ENCODE measurements at places on chromosomes 13 and 19.

DNA sequence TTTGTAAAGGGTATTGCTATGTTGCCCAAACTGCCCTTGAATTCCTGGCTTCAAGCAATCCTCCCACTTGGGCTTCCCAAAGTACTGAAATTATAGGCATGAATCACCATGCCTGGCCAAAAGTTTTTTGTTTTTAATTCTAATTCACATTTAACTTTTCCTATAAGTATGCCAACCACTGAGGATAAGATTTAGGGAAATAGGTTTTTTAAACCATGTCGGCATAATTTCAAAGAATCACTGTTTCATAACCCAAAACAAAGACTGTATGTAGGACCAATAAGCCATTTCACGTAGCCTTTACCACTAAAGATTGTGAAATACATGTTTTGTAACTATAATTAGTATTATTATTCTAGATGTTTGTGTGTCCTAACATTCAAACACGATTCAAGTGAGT lies 8.2 kb downstream of the ZDHHC20 start:
- DNase-seq, result no peak

GRCh38 chr19:28899703-28900102 lies 313.2 kb downstream of the UQCRFS1 start:
- DNase-seq, result no peak

GRCh38 chr19:16002406-16003384 lies 53.9 kb downstream of the OR10H4 start:
- DNase-seq, result no peak

- DNase-seq, result no peak
These were observed 1759.9 kb upstream of the PCDH20 start for GRCh38 chr13:63175536-63175935.

DNA sequence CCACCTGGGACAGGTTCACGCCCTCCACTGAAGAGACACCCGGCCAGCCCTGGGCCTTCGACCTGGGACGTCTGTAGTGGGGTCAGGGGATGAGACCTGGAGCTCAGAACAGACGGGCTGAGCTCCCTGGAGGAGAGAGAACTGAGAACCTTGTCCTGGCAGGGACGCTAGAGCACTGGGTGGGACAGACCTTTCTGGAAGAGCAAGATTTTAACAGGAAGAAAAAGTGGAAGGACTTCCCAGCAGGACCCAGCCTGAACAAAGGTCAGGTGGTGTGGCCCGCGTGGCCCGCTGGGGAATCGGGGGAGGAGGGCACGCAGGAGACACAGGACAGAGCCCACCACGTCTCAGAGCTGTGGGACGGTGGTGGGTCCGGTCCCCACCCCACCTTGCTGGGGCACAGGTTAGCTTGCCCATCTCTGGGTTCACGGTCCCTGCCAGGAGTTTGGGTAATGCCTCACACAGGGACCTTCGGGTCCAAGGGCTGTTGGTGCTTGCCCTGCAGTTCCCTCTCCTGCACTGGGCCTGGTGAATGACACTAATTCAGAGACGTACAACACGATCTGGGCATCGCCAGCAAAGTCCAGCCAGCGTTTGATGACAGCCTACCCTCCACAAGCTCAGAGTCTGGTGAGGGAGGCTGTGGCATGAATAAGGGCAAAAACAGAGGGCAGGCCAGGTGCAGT lies 1.2 kb upstream of the EFNA2 start:
- no peak for DNase-seq

DNA sequence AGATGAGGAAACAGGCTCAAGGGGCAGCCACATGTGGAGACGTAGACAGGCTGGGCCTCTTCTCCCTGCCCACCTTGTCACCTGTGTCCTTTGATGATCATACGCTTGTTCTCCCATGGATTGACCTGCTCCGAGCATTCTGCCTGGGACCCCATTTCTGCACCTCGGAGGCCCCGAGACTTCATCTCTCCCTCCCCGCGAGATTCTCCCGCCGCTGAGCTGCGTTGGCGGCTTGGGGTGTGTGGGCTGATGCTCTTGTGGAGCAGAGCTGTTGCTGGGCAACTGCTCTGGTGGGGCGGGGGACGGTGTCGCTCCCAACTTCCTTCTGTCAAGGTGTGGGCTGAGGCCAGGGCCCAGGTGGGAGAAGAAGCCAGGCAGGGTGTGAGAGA lies 22.1 kb downstream of the MAST3 start:
- DNase-seq, result no peak

DNA sequence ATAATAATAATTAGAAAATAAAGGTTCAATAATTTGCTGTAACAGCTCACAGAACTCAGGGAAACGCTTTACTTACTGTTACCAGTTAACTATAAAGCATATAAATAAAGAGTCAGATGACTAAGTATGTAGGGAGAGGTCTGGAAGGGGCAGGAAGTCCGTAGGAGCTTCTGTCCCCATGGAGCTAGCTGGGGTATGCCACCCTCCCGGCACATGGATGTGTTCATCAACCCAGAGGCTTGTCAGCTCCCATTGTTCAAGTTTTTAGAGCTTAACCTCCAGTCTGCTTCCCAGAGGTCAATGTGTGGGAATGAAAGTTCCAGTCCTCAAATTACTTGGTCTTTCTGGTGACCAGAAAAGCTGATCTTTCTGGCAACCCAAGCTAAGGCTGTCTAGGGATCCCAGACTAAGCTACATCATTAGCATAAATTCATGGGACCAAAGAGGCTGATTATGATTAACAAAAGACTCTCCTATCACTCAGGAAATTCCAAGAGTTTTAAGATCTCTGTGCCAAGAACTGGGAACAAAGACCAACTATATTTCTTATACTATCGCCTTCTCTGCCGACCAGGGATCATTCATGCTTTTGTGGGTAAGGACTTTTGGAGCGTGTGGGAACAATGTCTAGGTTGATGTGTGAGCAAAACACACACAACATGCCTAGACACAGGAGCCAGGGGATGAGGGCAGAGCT lies 31.7 kb upstream of the ZNF507 start:
- DNase-seq, result no peak

GRCh38 chr19:2342656-2343288 lies 14.3 kb downstream of the SPPL2B start:
- DNase-seq, result no peak

DNA sequence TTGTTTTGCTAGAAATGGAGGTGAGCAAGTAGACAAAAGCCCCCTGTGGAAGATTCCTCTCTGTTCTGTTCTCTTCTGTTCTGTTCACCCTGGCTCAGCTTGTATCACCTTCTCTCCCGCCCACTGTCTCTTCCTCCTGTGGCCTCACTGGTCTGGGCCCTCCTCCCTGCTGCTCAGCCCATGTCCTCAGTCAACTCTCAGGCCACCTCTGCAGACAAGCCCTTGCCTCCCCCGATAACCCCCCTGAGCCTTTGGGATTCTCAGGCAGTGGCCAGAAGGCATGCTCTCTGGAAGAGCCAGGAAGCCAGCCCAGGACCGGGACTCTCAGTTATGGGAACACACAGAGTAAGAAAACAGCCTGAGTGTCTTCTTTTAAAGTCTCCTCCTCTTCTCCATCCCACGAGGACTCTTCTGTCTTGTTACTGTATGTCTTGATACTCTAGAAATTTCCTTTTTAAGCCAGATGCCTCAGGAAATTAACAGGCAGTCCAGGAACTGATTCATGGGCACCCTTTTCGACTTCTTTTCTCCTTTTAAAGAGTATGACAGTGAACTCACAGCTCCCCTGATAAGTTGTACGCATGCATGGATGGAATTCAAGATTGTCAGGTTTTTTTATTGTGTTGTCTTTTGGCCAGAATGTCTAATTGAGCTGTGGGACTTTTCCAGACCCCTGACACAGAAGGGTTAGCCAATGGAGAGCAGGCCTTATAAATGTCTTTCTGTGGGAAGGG lies 33.7 kb downstream of the SHISA2 start:
- DNase-seq, result no peak

DNA sequence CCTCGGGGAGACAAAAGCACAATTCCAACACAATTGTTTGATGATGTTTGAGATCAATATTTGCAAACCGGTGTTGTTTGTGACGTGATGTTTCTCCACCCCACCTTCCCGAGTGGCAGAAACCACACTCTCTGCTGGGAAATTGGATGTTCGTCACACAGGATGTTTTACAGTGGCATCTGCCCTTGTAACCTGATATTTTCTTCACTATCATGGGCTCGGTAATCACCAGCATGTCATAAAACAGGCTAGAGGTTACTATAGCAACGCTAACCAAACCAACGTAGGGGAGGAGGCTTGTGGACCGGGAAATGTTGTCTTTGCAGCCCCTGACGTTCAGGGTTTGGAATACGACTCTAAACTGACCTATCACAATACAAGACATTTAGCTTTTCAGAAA lies 454.5 kb downstream of the IRS2 start:
- DNase-seq, result no peak

DNA sequence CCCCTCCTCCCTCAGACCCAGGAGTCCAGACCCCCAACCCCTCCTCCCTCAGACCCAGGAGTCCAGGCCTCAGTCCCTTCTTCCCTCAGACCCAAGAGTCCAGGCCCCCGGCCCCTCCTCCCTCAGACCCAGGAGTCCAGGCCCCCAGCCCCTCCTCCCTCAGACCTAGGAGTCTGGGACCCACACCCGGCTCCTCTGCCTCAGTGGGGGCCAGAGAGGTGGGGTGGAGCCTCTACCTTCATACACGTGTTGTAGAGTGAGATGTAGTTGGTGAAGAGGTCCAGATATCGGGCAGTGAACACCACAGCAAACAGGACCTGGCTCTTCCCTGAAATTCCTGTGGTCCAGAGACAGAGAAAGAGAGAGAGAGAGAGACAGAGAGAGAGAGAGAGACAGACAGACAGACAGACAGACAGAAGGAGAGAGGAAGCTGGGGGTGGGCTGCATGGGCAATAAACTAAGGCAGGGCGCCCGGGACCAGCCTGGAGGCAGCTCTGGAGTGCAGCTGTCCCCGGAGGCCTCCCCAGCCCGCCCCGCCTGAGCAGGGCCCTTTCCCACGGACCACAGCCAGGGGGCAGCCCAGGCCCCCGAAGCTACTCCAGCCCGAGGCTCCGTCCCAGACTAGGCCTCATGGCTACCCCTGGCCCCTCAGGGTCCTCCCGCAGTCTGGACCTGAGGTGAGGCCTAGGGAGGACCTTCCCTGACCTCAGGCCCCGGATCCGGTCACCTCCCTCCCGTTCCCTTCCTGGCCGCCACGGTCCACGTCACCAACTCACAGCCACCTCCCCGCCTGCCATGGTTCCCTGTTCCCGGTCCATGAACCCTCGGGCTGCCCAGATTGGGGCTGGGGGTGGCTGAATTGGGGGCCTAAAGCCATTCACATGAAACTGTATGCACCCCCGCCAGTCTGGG lies 907 bp downstream of the KDELR1 start:
- peak; percentile 67 for DNase-seq

DNA sequence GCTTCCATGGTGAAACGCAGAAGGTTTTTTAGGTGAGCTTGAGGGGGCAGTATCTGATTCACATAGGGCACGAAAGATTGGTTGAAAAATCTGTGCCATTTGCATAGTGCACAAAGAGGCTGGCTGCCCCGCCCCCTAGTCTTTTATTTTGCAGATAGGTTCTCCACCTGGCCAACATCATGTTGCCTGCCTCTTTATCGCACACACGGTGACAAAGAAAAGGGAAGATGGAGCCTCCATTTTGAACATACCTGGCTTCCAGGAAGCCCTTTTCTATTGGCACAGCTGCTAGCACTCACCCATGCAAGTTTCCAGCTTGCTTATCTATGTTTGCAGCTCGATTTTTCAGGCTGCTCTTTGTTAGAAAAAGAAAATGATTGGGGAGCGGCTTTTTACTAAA lies 316.2 kb upstream of the KLHL1 start:
- DNase-seq, result no peak

DNA sequence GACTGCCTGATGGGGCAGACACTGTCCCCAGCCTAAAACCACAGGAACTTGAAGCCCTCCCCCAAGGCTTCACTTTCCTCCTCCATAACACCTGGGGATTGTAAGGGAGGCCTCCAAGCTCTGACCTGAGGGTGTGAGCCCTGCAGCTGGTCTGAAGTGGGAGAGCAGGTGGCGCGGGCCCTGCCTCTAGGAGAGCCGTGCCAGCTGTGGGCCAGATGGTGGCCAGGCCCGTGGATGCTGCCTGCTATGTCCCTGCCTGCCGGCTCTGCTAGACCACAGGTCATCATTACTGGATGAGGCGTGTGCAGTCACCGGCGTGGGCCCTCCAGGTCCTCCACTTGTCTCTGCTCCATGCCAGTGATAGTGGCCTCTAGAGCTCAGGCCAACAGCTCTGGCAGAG lies 3.5 kb upstream of the KLHL26 start:
- DNase-seq, result no peak

- DNase-seq, result no peak
These were observed 23.3 kb upstream of the GGACT start for GRCh38 chr13:100611678-100612492.

- DNase-seq, result no peak
These were observed 76.6 kb downstream of the ZIC5 start for GRCh38 chr13:99894840-99895443.

- DNase-seq, result peak; percentile 16
These were observed 133.9 kb downstream of the AKAP11 start for GRCh38 chr13:42405665-42406390.

GRCh38 chr13:34857558-34858325 lies 84.3 kb upstream of the NBEA start:
- DNase-seq, result no peak
